Islet precursor cell (in vitro differentiated cells): ENCODE measurements at places on chromosomes 5 and 9.

DNA sequence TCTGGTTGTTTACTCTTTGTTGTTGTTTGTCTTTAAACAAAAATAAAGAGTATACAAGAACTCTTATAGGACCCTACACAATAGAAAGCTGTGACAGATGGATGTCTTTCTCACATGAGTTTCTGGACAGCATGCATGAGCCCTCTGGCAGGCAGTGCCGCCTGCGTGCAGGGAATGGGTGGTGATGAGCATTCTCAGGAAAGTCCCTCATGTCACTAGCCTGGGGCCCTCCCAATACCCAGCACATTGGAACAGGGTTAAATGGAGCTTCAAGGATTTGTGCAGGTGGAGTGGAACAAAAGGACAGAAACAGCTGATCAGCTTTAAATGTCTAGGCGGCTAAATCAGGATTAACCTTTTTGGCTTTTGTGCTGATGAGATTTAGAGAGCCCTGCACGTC lies 181.0 kb upstream of the CD180 start:
- no peak for DNase-seq

GRCh38 chr5:141001844-141002604 lies 35.7 kb downstream of the PCDHAC2 start:
- peak; percentile 93 for DNase-seq

- no peak for DNase-seq
Observed at GRCh38 chr5:177601577-177602457, 1.9 kb downstream of the B4GALT7 start.

GRCh38 chr9:17656889-17657288 lies 78.0 kb downstream of the SH3GL2 start:
- DNase-seq = no peak

- no peak for DNase-seq
Observed at GRCh38 chr9:129606161-129607026, 14.5 kb downstream of the C9orf50 start.

DNA sequence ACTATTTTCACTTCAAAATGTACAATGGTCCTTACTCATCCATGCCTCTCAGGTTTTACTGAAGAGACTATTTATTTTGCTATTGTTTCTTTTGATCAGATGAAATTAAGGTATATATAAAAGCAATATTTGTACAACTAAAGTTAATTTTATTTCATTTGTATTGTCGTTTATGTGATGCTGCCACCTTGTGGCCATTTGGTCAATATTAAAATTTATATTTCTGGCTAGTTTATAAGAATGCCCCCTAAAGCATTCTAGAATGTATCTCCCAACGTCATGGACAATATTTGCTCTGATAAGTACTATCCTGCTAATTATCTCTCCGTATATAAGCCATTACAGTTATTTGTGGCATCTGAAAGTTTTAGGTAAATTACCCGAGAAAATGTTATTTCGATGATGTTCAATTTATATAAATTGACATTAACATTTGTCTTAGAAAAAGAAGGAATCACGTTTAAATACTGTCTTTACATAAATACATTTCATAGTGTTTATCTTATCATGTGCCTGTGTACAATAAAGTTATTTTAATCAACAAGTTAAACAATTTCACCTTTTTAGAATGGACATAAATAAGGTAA lies 680.0 kb downstream of the TAF11L14 start:
- DNase-seq = no peak

GRCh38 chr9:76095585-76095984 lies 205.1 kb downstream of the PCSK5 start:
- no peak for DNase-seq

GRCh38 chr5:107257885-107258520 lies 412.7 kb downstream of the EFNA5 start:
- DNase-seq = no peak

GRCh38 chr5:64518793-64519192 lies 13.0 kb downstream of the RGS7BP start:
- DNase-seq = no peak

GRCh38 chr9:81417941-81418340 lies 271.4 kb downstream of the TLE1 start:
- no peak for DNase-seq

GRCh38 chr5:96316017-96316416 lies 117.0 kb downstream of the PCSK1 start:
- no peak for DNase-seq

DNA sequence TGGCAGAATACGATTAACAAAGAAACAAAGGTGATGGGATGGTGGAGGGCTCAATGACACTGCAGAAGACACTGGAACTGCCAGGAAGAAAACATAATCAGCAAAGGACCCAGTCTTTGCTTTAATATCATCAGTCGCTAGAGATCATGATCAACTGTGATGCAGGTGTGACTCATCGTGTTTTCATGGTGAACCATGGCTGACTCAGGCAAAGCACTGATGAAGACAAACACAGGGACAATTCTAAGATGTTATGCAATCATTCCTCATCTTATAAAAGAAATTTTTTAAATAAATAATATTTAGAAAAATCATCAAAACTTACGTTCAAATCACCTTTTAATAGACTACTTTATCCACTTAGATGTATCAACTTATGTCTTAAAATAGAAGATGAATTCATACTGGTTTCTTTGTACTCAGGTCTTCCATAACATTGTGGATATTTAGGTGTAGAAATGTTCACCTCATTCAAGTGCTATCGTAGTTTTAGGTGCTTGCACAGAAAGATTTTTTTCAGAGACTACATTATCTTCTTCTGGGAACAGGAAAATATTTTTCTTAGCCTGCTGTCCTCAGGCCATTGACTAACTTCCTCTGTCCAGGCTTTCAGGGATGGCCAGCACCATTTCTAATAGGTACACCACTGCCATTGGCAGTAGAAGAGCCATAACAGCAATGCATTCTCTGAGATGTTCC lies 673.4 kb upstream of the MEF2C start:
- DNase-seq = no peak

- no peak for DNase-seq
Observed at GRCh38 chr9:96318921-96319565, 17.1 kb upstream of the HSD17B3 start.

GRCh38 chr5:2658447-2658846 lies 93.0 kb downstream of the IRX2 start:
- no peak for DNase-seq

DNA sequence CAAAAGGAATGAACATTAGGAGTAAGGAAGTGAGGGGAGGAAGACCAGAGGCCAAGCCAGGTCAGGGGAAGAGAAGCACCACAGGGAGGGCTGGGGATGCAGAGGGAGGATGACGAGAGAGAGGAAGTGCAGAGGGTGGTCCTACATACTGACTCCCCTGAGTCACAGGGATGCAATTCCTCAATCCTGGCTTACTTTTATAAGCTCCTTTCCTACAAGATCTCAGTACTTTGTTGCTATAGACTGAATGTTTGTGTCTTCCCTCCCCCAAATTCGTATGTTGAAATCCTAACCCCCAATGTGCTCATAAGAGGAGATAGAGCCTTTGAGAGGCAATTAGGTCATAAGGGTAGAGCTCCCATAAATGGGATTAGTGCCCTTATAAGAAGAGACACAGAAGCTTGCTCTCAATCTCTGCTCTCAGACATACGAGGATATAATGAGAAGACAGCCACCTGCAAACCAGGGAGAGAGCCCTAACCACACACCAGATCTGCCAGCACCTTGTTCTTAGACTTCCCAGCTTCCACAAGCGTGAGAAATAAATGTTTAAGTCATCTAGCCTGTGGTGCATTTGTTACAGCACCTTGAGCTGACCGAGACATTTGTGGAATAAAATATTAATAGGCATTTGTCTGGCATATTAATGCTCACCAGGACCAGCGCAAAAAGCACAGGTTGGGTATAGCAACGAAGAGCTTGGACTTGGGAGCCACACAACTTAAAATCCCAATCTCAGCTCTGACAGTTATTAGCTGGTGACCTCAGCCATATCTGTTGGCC lies 33.4 kb downstream of the GCNT4 start:
- DNase-seq = no peak

GRCh38 chr5:128276537-128277216 lies 193.1 kb downstream of the SLC12A2 start:
- no peak for DNase-seq

- peak; percentile 52 for DNase-seq
Observed at GRCh38 chr5:1793301-1793740, 6.3 kb downstream of the MRPL36 start.

DNA sequence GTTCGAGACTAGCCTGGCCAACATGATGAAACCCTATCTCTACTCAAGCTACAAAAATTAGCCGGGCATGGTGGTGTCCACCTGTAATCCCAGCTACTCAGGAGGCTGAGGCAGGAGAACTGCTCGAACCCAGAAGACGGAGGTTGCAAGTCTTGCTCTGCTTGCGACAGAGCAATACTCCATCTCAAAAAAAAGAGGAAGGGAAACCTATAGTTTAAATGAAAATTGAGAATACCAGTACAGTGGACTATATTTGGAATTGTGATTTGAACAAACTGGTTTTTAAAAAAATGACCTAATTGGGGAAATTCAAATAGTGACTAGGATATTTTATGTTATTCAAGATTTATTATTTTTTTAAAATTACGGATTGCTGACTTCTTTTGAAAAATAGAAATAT lies 33.2 kb downstream of the DIAPH1 start:
- no peak for DNase-seq

GRCh38 chr9:14511452-14511851 lies 181.8 kb downstream of the ZDHHC21 start:
- DNase-seq = no peak

DNA sequence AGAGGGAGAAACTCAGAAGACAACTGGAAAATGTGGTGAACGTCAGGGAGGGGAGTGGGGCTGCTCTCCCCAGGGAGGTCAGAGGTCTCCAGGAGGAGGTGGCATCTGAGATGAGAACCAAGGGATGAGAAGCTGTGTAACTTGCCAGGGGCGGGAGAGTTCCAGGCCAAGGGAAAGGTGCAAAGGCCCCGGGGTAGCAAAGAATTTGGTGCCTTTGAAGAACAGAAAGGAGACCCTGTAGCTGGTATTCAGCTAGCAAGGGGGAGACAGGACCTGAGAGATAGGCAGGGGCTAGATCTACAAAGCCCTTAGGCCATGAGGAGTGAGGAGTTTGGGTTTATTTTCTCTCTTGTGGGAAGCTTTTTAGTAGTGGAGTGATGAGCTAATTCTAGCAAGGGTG lies 3.3 kb downstream of the DNM1 start:
- peak; percentile 29 for DNase-seq

DNA sequence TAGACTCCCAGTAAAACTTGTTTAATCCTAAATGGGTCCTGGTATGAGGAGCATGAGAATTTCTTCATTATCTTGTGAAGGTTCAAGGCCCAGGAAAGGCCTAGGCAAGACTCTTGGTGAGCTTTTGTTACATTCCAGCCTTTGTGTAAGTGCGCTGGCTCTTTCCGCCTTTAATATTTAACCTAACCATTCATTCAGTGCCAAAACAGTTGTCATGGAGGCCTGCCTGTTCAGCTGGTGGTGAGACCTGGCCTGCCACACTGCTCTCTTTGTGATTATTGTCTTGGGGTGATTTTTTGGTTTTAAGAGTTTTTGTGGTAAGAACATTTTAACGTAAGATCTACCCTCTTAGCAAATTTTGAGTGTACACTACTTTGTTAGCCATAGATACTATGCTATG lies 127.5 kb upstream of the WWC1 start:
- DNase-seq = no peak

- DNase-seq = peak; percentile 29
Observed at GRCh38 chr9:70587201-70587600, 172.7 kb upstream of the KLF9 start.

DNA sequence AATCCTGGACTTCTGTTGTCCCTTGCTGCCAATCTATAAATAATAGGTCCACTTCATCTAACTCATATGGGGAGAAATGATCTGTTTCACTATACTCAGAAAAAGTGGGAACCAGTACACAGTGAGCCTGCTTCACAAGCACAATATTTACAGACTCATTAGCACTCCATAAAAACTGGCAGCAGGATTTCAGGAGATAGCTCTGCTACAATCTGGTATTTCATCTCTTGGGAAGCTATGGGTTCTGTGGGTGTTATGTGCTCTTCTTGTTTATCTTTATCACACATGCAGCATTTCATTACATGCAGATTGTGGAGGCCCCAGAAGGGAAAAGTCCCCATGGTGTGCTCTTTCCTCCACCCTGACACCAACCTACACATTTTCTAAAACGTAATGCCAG lies 33.2 kb downstream of the UGT3A2 start:
- no peak for DNase-seq

GRCh38 chr5:77957516-77957915 lies 181.4 kb upstream of the TBCA start:
- no peak for DNase-seq

DNA sequence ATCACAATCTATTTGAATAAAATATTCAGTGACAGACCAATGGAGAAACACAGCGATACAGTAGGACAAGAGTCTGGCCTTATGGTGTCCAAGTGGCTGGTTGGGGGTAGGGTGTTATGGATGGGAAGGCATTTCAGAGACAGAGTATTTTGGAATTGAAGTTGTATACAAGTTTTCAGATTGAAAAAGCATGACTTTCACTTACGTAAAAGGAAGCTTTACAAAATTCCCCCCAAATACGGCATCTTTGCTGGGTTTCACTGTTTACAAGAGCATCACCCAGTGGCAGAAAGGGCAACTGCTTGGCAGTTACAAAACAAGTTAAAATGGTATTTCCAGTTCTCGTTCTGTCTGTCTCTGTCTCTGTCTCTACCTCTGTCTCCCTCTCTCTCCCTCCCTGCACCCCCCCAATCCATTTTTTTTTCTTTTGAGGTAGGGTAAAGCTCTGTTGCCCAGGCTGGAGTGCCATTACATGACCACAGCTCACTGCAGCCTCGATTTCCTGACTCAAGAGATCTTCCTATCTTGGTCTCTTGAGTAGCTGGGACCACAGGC lies 86.2 kb downstream of the PTPN3 start:
- DNase-seq = no peak

- no peak for DNase-seq
Observed at GRCh38 chr9:111192650-111193049, 137.4 kb downstream of the OR2K2 start.

- DNase-seq = peak; percentile 92
Observed at GRCh38 chr5:141637767-141638419, 1.1 kb downstream of the RELL2 start.

GRCh38 chr5:169744336-169744735 lies 107.3 kb downstream of the DOCK2 start:
- peak; percentile 20 for DNase-seq

DNA sequence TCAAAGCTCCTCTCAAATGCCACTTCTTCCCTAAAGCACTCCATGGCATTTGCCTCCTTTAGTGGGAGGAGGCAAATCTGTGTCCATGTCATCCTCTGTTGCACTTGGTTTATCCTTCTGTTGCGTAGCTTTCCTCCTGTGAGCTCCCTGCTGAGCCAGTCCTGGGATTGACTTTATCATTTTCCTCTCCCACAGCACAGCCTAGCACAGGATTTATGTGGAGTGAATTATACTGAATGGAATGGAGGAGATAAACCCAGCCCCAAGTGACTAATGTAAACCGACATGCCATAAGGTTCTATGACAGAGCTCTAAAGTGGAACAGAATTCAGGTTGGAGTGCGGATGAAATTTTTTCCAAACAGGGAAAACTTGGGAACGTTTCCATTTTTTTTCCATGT lies 26.4 kb upstream of the TOMM5 start:
- DNase-seq = no peak

DNA sequence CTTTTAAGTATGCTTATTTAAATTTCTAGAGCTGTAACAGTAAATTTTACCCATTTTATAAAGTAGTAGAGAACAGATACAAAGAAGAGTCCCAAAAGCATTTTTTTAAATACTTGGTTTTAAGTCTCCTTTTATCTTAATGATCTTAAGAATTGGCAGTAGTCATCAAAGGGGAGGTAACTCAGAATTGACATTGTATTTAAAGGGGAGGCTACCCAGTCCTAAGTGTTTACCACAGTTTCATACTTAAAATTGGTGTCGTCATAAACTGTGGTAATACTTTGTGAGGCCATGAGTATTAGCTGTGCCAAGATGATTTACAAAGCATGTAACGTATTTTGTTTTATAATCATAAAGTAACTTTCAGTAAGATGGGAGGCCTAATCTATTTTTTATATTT lies 14.8 kb downstream of the SLC25A46 start:
- DNase-seq = no peak
